Activated T-helper 17 cell treated with anti-CD3 and anti-CD28 coated beads, Interleukin-2, amount 50 U/mL, for 72 hours (primary cell): ENCODE measurements at places on chromosomes 3 and 15. TPM values are rescaled to one million over a fixed set of nuclear protein-coding genes. Genes with fewer than 3 reads are reported as not detected.
A peak's percentile ranks its signal among the peaks of the same experiment; 100 is the strongest.

Gene GPR171
- 131 TPM for total RNA-seq

DNA sequence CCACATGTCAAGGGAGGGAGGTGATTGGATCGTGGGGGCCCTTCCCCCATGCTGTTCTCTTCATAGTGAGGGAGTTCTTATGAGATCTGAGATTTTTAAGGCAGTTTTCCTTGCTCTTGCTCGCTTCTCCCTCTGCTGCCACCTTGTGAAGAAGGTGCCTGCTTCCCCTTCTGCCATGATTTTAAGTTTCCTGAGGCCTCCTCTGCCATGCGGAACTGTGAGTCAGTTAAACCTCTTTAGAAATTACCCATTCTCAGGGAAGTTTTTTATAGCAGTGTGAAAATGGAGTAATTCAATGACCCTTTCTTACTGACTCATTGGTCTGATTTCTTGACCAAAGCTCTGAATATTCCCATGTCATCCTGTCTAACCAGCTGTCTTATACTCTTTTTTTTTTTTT, 484.4 kb upstream of the TPRG1 start:
- peaks cover 22% of the 10 kb centered on the region for H3K4me1 ChIP-seq
- no peaks in the 10 kb centered on the region for H3K36me3 ChIP-seq
- H3K27me3 ChIP-seq: no peaks in the 10 kb centered on the region
- no peak for ATAC-seq

DNA sequence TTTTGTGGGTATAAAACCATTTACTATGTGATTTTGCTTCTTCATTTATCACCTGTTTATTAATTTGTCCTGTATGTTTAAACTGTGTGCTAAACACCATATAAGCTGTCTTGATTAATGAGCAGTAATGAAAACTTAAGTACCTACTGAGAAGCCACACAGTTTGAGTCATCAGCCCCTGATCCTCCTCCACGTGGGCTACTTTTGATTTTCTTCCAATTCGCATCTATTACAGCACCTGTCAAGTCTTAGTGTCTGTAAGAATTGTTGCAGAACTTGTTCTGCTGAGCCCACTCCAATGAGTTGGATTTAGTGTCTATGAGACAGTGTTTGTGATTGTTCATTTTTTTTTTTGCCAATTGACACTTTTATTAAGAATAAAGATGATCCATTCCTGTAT, 16.8 kb downstream of the EPHA6 start:
- no peak overlapping the region for H3K4me3 ChIP-seq
- no peak overlapping the region for H3K27ac ChIP-seq
- H3K36me3 ChIP-seq: no peaks in the 10 kb centered on the region
- H3K4me1 ChIP-seq: no peaks in the 10 kb centered on the region

Gene ZNF660
- total RNA-seq: not detected

DNA sequence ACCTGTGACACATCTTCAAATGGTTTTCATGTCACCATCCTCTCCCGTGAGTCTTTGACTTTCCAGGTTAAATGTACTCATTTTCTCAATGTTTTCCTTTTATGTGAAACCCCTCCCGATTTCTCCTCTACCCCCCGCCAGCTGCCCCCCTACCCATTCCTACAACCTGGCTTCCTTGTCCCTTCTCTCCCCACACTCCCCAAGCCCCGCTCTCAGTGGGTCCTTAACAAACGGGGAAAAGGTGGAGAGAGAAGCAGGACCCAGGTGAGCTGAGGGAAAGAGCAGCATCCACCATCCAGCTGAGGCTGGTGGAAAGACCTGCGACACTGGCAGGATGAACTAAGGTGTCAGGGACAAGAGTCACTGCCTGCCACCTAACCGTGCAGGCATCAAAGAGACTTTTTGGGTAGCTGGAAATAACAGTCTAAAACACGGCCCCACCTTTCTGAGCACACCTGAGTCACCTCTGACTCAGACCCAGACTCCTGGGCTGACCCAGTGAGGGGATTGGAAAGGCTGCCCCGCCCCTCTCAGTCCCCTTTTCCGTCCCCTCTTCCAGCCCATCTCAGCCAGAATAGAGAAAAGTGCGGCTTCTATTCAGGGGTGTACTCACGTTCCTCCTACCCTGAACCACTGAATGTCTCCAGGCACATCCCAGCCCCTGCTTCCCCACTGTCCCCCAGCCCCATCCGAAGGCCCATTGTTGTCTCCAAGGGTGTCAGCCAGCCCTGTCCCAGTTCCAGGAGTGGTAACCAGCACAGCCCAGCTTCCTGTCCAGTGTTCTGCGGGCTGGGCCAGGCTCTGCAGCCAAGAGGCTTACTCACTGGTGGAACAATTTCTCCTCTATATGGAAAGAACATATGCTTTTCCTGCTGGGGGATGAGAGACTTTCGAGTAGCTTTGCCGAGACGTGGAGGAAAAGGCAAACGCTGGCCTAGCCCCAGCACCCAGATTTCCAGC, 20.4 kb downstream of the ISG20 start:
- H3K27ac ChIP-seq: peak overlapping the region; percentile 8
- H3K27me3 ChIP-seq: no peaks in the 10 kb centered on the region
- no peak overlapping the region for H3K4me3 ChIP-seq
- peaks cover 9% of the 10 kb centered on the region for H3K36me3 ChIP-seq
- ATAC-seq: peak; percentile 67

- ATAC-seq: no peak
- no peaks in the 10 kb centered on the region for H3K27me3 ChIP-seq
- H3K36me3 ChIP-seq: no peaks in the 10 kb centered on the region
These were observed 162.1 kb downstream of the C3orf38 start for GRCh38 chr3:88311826-88312225.

DNA sequence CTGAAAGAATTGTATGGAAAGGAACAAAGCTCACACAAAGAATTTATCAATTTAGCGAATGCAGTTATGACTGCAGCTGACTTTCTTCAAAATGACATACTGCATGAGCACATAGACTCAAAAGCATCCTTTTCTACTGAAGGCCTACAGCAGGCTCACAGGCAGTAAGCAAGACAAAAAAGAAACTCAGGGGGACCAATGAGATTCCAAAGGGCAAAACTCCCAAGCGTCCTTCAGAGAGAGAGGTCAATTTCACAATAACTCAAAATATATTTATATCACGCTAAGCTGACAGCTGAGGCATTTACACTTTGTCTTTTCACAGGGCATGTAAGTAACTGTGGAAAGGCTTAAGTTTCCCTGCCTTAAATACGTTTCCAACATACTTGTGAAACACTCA, 427.9 kb upstream of the RASGRP1 start:
- H3K27ac ChIP-seq: no peak overlapping the region
- H3K36me3 ChIP-seq: no peaks in the 10 kb centered on the region
- ATAC-seq: no peak

Gene SLCO3A1
- 11.0 TPM for total RNA-seq
